Activated CD4-positive, alpha-beta T cell treated with anti-CD3 and anti-CD28 coated beads for 24 hours (primary cell): ENCODE measurements at places on chromosomes 3 and 15.

DNA sequence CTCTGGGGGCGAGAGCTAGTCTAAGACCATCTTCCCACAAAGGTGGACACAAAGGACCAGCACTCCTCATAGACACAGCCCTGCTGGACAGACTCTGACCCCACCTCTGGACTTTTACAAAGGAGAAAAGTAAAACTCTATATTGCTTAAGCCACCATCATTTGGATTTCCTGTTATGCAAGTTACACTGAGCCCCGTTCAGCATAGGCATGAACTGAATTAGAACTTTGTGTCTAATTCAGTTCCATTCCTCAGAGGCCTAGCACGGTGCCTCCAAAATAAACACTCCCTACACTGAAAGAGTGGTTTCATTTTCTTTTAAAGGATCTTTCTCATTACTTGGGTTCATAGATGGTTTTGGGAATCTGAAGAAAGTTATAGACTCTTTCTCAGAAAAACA, 79.2 kb upstream of the OCA2 start:
- no peak for DNase-seq

- DNase-seq, result no peak
These were observed 152.0 kb downstream of the VGLL3 start for GRCh38 chr3:86838927-86839326.

- DNase-seq, result no peak
These were observed 458.9 kb downstream of the CNTN6 start for GRCh38 chr3:1551741-1552140.

- DNase-seq, result no peak
These were observed 24.8 kb downstream of the CCDC80 start for GRCh38 chr3:112615989-112616731.
